T-helper 17 cell (primary cell): ENCODE measurements at places on chromosomes 6 and 20. TPM values are rescaled to one million over a fixed set of nuclear protein-coding genes. Genes with fewer than 3 reads are reported as not detected.

DNA sequence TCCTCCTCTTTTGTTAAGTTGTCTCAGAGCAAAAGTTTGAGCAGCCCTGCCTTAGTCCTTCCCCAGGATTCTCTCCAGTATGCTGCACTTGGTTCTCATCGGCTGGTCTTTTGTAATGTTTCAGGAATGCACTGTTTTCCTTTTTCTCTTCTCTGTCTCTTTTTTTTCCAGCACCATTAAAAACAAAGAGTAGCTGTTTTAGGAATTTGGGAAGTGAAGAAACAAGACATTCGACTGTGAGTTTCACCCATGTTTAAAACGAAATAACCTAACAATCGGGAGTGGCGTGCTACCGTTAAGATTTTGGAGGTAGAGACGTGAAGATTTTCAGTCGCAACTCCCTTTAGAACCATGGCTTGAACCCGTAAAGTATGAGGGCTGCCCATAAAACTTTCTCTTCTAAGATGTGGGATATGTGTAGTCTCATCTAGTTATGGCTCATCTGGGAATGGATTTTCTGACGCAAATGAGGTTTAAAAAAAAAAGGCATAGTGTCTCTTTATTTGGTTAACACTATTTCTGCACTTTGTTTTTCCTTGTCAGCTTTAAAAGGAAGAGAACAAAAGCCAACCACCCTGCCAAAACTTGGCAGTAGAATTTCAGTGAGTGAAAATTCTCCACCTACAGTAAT lies 35.9 kb upstream of the RAB23 start:
- no peaks in the 10 kb centered on the region for H3K36me3 ChIP-seq
- H3K4me3 ChIP-seq: no peak overlapping the region
- H3K27ac ChIP-seq: no peak overlapping the region
- DNase-seq: no peak

DNA sequence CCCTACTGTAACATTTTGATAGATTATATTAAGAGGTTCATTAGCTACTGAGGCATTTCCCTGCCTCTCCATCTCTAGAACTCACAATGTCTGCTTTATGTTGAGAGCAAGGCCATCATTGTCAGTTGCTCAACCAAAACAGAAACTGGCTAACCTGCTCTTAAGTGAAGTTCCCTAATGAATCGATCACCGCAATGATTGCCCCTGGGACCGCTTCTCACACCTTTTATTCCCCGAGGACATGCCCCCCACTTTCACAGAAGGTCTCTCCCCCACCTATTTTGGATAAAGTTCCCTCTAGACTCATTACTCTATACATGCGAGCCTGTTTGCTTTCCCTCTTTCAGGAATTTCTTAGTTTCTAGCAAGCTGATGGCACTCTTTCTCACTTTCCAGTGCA lies 108.8 kb downstream of the FAM217A start:
- no peak for DNase-seq
- H3K27ac ChIP-seq: no peak overlapping the region
- H3K36me3 ChIP-seq: peaks cover 7% of the 10 kb centered on the region
- H3K27me3 ChIP-seq: peaks cover 5% of the 10 kb centered on the region
- H3K4me1 ChIP-seq: peaks cover 2% of the 10 kb centered on the region
- H3K4me3 ChIP-seq: no peak overlapping the region

DNA sequence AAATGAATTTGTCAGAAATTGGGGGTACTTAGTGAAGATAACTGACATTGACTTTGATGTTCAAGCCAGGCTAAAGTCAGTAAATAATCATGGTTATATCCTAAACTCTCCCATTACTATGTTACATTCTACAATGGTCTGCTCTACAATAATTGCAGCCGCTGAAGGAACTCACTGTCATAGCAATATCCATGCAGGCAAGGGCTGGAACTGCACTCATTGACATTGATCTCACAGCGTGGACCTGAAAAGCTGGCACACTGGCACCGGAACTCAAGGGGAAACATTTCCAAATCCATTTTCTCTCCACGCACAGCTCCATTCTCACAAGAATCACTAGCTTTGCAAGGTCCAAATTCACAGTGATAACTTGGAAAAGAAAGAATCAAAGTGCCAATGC lies 702.7 kb downstream of the EYS start:
- no peak for DNase-seq
- no peak overlapping the region for H3K27ac ChIP-seq
- no peaks in the 10 kb centered on the region for H3K4me1 ChIP-seq
- H3K27me3 ChIP-seq: no peaks in the 10 kb centered on the region

DNA sequence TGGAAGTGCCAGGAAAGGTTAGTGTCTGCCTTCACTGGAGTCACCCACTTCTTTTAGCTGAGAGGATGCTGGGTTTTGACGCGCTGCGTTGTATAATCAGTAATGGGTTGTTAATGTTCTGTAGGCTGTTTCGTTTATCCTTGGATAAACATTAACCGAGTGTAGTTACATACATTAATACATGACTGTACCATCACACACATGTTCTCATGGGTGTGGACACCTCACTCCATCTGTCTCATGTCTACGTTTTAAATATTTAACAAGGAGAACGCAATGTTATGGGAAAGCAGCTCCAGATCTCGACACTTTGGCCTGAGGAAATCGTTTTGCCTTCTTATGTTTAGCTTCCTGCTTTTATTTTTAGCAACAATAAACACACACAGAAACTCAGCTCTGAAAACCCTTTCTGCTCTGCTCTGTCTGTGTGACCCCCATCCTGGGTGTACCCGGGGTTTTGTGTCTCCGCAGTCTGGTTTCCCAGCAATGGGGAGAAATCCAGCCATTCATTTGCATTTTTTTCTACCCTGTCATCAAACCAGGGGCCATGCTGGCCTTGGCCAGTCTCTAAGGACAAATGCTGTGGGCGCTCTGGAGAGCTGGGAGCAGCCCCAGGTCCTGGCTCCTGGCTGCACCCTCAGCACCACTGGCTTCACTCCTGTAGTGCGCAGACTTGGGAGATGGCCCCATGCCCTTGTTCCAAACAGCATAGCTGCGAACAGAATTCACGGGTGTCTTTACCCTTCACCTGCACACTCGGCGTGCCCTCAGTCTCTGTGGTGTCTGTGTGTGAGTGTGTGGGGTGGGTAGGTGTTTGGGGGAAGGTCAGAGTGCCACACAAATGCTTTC lies 110.8 kb downstream of the ERMARD start:
- H3K27me3 ChIP-seq: no peaks in the 10 kb centered on the region
- H3K4me1 ChIP-seq: peaks cover 9% of the 10 kb centered on the region
- H3K27ac ChIP-seq: no peak overlapping the region
- no peaks in the 10 kb centered on the region for H3K36me3 ChIP-seq
- no peak overlapping the region for H3K4me3 ChIP-seq

- no peak overlapping the region for H3K4me3 ChIP-seq
- peaks cover 24% of the 10 kb centered on the region for H3K4me1 ChIP-seq
- no peaks in the 10 kb centered on the region for H3K27me3 ChIP-seq
These were observed 9.5 kb upstream of the PAQR8 start for GRCh38 chr6:52352239-52353018.

L3MBTL1 gene
- total RNA-seq: 11.6 TPM

- peaks cover 8% of the 10 kb centered on the region for H3K4me1 ChIP-seq
- H3K27me3 ChIP-seq: peaks cover 45% of the 10 kb centered on the region
- DNase-seq: no peak
- peak overlapping the region; percentile 5 for H3K27ac ChIP-seq
These were observed 22.7 kb upstream of the ZNF184 start for GRCh38 chr6:27495386-27496135.

DNA sequence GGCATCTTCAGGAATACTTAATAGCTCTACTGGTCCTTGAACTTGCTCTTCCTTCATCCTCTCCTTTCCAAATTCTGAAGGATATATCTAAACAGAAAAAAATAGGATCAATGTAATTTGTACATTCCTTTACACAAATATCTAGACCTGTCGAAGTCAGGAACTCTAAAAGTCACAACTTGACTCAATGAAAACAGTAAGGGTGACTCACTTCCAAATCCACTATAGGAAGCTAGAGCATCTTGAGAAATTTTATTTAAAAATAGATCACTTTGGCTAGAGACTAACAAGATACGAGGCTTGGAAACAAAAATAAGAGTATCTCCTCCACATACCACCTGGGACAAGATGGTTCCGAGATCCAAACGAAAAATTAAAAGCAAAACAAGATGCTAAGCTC lies 12.2 kb downstream of the ESF1 start:
- H3K27me3 ChIP-seq: no peaks in the 10 kb centered on the region
- peak overlapping the region; percentile 68 for H3K27ac ChIP-seq
- H3K4me3 ChIP-seq: no peak overlapping the region
- peaks cover 12% of the 10 kb centered on the region for H3K4me1 ChIP-seq
- no peak for DNase-seq

DNA sequence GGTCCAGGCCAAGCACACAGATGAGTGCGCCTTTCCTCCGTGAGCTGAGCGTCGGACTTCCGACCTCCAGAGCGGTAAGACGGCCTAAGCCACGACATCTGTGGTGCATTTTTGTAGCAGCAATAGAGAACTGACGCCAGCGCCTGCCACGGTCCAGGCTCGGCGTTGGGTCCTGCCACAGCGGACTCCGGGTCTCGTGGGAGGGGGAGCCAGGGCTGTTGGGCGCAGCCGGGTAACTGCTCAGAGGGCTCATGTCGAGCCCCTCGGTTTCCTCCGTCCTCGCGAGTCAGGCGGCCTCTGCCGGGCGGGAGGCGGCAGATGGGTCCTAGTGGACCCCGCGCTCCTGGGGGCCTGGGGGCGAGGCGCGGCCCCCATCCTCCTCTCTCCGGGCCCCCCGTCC lies 216.1 kb downstream of the QKI start:
- peaks cover 37% of the 10 kb centered on the region for H3K27me3 ChIP-seq
- H3K27ac ChIP-seq: no peak overlapping the region
- DNase-seq: no peak
- H3K4me3 ChIP-seq: no peak overlapping the region
- no peaks in the 10 kb centered on the region for H3K36me3 ChIP-seq

DNA sequence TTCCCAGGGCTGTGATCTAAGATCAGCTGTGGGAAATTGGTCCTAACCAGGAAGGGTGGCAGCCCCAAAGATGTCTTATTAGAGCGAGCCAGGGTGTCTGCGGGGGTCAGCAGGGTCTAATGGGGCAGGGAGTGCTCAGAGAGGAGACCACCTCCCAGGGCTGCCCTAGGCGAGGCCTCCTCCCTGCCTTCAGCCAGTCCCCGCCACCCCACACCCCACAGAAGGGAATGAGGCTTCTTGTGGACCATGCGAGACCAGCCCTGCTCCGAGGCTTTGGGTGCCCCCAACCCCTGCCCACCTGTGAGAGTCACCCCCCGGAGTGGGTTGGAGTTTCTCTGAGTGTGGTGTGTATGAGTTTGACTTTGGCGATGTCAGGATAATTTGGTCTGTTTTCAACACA lies 37.8 kb downstream of the SYNJ2 start:
- no peak overlapping the region for H3K27ac ChIP-seq
- H3K27me3 ChIP-seq: no peaks in the 10 kb centered on the region
- no peak overlapping the region for H3K4me3 ChIP-seq
- H3K4me1 ChIP-seq: peaks cover 20% of the 10 kb centered on the region
- no peak for DNase-seq

GRCh38 chr20:7950387-7950786 lies 10.1 kb upstream of the HAO1 start:
- H3K4me1 ChIP-seq: no peaks in the 10 kb centered on the region
- H3K27me3 ChIP-seq: no peaks in the 10 kb centered on the region
- no peak overlapping the region for H3K4me3 ChIP-seq
- no peak overlapping the region for H3K27ac ChIP-seq
- H3K36me3 ChIP-seq: no peaks in the 10 kb centered on the region
- DNase-seq: no peak

RIMS4 gene
- total RNA-seq: not detected

GRCh38 chr6:73064266-73064665 lies 161.0 kb downstream of the KHDC1L start:
- H3K27me3 ChIP-seq: no peaks in the 10 kb centered on the region
- H3K4me3 ChIP-seq: no peak overlapping the region
- H3K27ac ChIP-seq: no peak overlapping the region
- no peaks in the 10 kb centered on the region for H3K4me1 ChIP-seq

DNA sequence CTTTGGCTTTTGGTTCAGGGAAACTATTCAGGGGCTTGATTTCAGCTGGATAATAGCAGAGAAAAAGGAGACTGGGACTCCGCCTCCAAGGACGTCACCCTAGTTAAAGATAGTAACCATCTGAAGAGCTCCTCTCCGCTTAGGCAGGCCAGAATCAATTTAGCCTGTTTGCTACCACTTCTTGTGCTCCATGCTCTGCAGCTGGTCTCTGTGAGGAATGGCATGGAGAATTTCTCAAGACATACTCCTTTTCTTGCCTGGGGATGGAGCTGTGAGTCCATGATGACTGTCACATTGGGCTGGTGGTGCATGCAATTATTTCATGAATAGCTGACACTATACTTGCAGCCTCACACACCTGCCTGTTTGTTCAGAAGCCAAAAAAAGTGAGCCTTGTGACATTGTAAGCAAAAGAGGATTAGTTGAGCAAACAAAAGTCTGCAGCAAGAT lies 61.4 kb downstream of the TXLNB start:
- peaks cover 11% of the 10 kb centered on the region for H3K4me1 ChIP-seq
- H3K36me3 ChIP-seq: no peaks in the 10 kb centered on the region
- H3K4me3 ChIP-seq: peak overlapping the region; percentile 7
- no peak overlapping the region for H3K27ac ChIP-seq
- DNase-seq: no peak

HLA-DRB5 gene
- total RNA-seq: 2.8 TPM

HSPA12B gene
- not detected for total RNA-seq

JPH2 gene
- not detected for total RNA-seq

DNA sequence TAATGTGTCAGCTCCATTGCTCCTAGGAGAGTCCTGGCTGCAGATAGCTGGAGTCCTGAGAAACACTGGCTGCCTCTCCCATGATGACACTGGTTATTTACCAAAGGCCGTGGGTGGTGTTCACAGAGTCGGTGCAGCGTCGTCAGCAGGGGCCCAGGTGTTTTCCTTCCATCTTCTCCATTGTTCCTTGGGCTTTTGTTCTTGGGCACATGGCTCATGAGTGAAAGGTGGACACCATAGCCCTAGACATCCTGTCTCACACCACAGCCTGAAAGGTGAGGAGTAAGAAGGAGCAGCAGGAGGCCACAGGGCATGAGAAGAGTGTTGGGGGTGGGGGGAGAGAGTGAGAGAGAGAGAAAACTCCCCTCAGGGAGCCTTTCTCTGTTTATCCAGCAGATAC lies 9.1 kb downstream of the CST5 start:
- no peak for DNase-seq
- H3K27ac ChIP-seq: no peak overlapping the region
- H3K36me3 ChIP-seq: no peaks in the 10 kb centered on the region
- H3K4me1 ChIP-seq: peaks cover 9% of the 10 kb centered on the region

GRCh38 chr6:159467473-159468041 lies 225.5 kb downstream of the SOD2 start:
- H3K4me1 ChIP-seq: peaks cover 6% of the 10 kb centered on the region
- H3K36me3 ChIP-seq: no peaks in the 10 kb centered on the region
- H3K4me3 ChIP-seq: no peak overlapping the region
- no peak overlapping the region for H3K27ac ChIP-seq
- H3K27me3 ChIP-seq: peaks cover 49% of the 10 kb centered on the region

GRCh38 chr6:112040956-112041355 lies 12.9 kb upstream of the CCN6 start:
- H3K27me3 ChIP-seq: no peaks in the 10 kb centered on the region
- H3K4me3 ChIP-seq: no peak overlapping the region
- no peak for DNase-seq
- H3K36me3 ChIP-seq: no peaks in the 10 kb centered on the region
- peak overlapping the region; percentile 99 for H3K27ac ChIP-seq

DNA sequence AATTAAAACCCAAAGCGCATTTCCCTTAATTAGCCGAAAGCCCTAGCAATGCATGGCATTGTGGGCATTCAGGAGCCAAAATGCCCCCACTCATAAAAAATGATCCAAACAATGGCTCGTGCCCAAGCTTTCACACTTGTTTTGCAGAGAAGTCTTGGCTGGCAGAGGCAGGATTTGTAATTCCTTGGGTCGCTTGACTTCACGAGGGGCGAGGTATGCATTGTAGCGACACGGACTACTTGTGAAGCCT lies 613 bp upstream of the SASH1 start:
- peak overlapping the region; percentile 92 for H3K4me3 ChIP-seq
- DNase-seq: no peak
- H3K27ac ChIP-seq: peak overlapping the region; percentile 91
- H3K27me3 ChIP-seq: peaks cover 42% of the 10 kb centered on the region
- H3K36me3 ChIP-seq: no peaks in the 10 kb centered on the region
